ENCODE measurements at places on chromosomes 2 and 18. TPM values are rescaled to one million over a fixed set of nuclear protein-coding genes. Genes with fewer than 3 reads are reported as not detected.

GRCh38 chr2:64626963-64627760, 26.6 kb downstream of the SERTAD2 start:
- DNase-seq, result no peak
- no peak overlapping the region for H3K27ac ChIP-seq
- H3K27me3 ChIP-seq, result no peaks in the 10 kb centered on the region
- H3K4me3 ChIP-seq, result no peak overlapping the region
- no peaks in the 10 kb centered on the region for H3K4me1 ChIP-seq

DNA sequence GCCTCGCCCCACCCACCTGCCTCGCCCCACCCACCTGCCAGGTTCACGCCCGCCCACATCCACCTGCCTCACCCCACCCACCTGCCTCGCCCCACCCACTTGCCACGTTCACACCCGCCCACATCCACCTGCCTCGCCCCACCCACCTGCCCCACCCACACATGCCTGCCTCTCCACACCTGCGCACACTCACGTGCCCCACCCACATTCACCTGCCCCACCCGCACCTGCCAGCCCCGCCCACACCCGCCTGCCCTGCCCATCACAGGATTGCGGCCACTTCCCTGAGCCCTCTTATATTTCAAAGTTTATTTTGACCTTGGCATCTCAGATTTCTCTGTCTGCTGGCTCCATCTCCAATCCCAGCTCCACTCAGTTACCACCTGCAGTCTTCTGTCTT, 217.5 kb upstream of the SOX11 start:
- H3K36me3 ChIP-seq, result no peaks in the 10 kb centered on the region
- no peaks in the 10 kb centered on the region for H3K4me1 ChIP-seq
- no peak overlapping the region for H3K4me3 ChIP-seq
- H3K27ac ChIP-seq, result no peak overlapping the region
- no peaks in the 10 kb centered on the region for H3K27me3 ChIP-seq

GRCh38 chr18:48290162-48290926, 118.8 kb downstream of the ZBTB7C start:
- no peaks in the 10 kb centered on the region for H3K4me1 ChIP-seq
- H3K27me3 ChIP-seq, result no peaks in the 10 kb centered on the region
- no peak for DNase-seq
- H3K27ac ChIP-seq, result no peak overlapping the region
- no peak overlapping the region for H3K4me3 ChIP-seq
- H3K36me3 ChIP-seq, result no peaks in the 10 kb centered on the region

DNA sequence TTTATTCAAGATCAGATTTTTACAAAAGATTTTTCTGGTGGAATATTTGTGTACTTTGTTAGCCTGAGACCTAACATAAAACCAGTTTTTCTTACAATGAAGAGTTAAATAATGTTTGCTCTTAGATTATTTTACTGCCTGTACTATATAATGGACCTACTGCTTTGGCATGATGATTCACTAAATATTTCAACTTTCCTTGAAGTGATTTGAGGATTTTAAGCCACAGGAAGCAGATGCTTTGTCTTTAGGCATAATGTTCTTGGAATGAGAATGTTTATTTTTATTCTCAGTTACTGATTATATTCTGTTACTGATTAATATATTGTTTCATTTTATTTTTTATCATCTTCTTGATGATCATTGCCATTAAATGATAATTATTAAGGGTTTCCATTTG, 175.3 kb upstream of the LRP1B start:
- H3K27me3 ChIP-seq, result no peaks in the 10 kb centered on the region
- H3K4me1 ChIP-seq, result no peaks in the 10 kb centered on the region
- no peak for DNase-seq
- no peak overlapping the region for H3K4me3 ChIP-seq

- H3K27ac ChIP-seq, result no peak overlapping the region
- H3K27me3 ChIP-seq, result no peaks in the 10 kb centered on the region
- no peaks in the 10 kb centered on the region for H3K36me3 ChIP-seq
- no peaks in the 10 kb centered on the region for H3K4me1 ChIP-seq
Measured at GRCh38 chr2:147045113-147045512, 799.7 kb upstream of the ACVR2A start.

DNA sequence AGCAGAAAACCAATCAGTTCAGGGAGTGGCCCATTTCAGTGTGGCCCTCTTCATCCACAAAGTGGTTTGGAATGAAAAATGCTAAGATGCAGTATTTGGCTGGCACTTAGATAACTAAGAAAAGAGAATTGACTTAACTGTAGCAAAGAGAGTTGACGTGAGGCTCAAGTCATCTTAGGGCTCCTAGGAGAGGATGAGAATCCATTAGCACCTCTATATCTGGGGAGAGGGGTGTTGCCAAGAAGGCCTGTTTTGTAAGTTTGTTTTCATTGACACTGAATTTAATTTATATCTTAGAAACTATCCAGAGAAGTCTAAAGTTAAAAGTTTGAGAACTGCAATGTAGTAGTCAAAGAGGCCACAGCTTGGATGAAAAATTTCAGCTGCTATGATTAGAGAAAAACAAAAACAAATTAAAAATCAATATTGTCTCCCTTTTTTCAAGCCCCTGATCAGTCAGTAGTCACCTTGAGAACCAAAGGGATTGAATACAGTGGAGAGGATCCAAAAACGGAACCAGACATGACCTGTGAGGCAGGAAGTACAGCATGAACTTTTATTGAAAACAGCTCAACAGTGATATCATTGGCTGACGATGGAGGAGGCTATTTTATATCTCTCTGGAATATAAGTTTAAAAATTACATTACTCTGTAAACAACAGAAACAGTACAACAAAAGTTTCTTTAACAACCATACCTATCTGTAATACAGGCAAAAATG, 52.7 kb downstream of the PHLPP1 start:
- no peaks in the 10 kb centered on the region for H3K36me3 ChIP-seq
- no peaks in the 10 kb centered on the region for H3K27me3 ChIP-seq
- no peaks in the 10 kb centered on the region for H3K4me1 ChIP-seq
- no peak overlapping the region for H3K4me3 ChIP-seq
- no peak for DNase-seq

GRCh38 chr18:53780666-53781065, 443.8 kb downstream of the MBD2 start:
- H3K4me3 ChIP-seq, result no peak overlapping the region
- no peaks in the 10 kb centered on the region for H3K27me3 ChIP-seq
- DNase-seq, result no peak
- H3K36me3 ChIP-seq, result no peaks in the 10 kb centered on the region
- H3K4me1 ChIP-seq, result no peaks in the 10 kb centered on the region
- no peak overlapping the region for H3K27ac ChIP-seq

DNA sequence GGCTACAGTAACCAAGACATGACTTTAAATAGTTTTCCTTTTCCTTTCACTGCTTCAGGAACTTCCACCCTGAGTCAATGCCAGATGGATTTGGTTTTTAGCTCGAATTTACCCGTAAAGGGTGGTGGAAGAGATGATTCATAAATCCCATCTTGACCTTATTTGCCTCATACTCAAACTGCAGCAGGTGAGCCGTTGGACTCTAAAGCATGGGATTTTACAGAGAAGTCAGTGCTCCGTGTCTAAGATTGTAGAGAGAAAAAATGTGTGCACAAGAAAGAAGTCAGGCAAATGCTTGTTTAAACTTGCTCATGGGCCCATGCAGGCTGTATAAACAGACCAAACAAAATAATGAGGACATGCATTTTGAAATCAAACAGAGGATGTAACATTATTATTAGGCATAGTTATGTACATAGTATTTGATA, 369.7 kb upstream of the TRIB2 start:
- H3K27ac ChIP-seq, result no peak overlapping the region
- H3K4me3 ChIP-seq, result no peak overlapping the region
- DNase-seq, result no peak

- DNase-seq, result no peak
- no peak overlapping the region for H3K27ac ChIP-seq
- no peaks in the 10 kb centered on the region for H3K36me3 ChIP-seq
- H3K4me3 ChIP-seq, result no peak overlapping the region
- H3K27me3 ChIP-seq, result no peaks in the 10 kb centered on the region
- H3K4me1 ChIP-seq, result no peaks in the 10 kb centered on the region
Measured at GRCh38 chr2:240172071-240172895, 31.8 kb upstream of the OTOS start.

DNA sequence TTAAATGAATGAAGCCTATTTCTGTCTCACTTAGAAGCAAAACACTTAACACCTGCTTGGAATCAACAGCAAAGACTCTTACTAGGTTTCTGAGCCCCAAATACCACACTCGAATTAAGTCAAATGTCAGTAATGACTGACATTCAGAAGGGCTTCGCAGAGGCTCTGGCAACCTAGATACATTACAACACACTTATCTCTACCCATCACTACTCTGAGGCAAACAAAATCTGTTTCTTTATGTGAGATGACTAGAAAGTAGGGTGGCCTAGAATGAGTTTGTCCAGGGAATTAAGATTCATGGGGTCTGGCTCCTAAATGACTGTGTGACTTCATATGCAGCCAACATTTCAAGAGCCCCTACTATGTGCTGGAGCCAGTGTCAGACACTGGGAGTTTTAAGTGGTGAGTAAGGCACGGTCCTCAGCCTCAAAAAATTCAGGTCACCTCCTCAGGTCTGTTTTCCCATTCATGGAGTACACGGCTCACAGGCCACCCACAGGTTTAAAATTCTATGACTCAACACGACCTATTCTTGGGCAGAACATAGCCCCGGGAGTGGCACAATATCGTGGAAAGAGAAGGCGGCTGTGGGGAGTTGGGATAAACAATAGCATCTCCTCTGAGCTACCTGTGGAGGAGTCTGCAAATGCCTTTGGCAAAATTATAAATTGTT, 150.3 kb upstream of the ZFP36L2 start:
- no peak overlapping the region for H3K27ac ChIP-seq
- no peaks in the 10 kb centered on the region for H3K36me3 ChIP-seq
- H3K27me3 ChIP-seq, result no peaks in the 10 kb centered on the region
- no peaks in the 10 kb centered on the region for H3K4me1 ChIP-seq
- H3K4me3 ChIP-seq, result no peak overlapping the region

- no peak overlapping the region for H3K4me3 ChIP-seq
- no peak for DNase-seq
- no peak overlapping the region for H3K27ac ChIP-seq
Measured at GRCh38 chr2:30271301-30271700, 40.0 kb downstream of the LBH start.

- DNase-seq, result no peak
- no peaks in the 10 kb centered on the region for H3K27me3 ChIP-seq
- no peaks in the 10 kb centered on the region for H3K36me3 ChIP-seq
- H3K27ac ChIP-seq, result no peak overlapping the region
- H3K4me1 ChIP-seq, result no peaks in the 10 kb centered on the region
Measured at GRCh38 chr18:59604877-59605276, 92.3 kb downstream of the CCBE1 start.

- peak; percentile 13 for DNase-seq
- peak overlapping the region; percentile 69 for H3K4me3 ChIP-seq
- no peak overlapping the region for H3K27ac ChIP-seq
- H3K36me3 ChIP-seq, result no peaks in the 10 kb centered on the region
Measured at GRCh38 chr2:130391872-130392670, 36.2 kb downstream of the PTPN18 start.

DNA sequence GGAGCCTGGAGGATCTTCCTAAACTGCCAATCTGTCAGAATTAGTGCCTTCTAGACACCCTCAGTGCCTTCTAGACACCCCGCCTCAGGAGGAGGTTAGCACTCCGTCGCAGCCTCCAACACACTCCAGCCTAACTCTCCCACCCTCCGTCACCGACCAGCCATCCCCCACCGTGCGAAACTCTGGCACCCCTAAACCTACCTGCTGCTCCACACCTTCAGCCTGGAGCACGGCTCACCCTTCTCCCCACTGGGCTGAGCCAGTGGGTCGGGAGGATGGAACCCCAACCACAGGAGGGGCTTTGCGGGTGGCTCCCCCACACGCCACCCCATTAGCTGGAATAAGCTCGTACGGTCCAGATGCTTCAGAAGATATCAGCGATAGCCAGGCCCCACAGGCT, 468.9 kb upstream of the HS6ST1 start:
- no peak overlapping the region for H3K27ac ChIP-seq
- no peaks in the 10 kb centered on the region for H3K4me1 ChIP-seq
- H3K36me3 ChIP-seq, result no peaks in the 10 kb centered on the region

Gene RHBDD1
- 49.7 TPM for total RNA-seq

Gene CCDC85A
- not detected for total RNA-seq

Gene VWC2L
- not detected for total RNA-seq

Gene B3GNT7
- 151 TPM for total RNA-seq

Gene SERPINB4
- total RNA-seq, result not detected

Gene VSNL1
- total RNA-seq, result not detected

Measured in natural killer cell (primary cell).